IPS DF 19.7 (cell line): ENCODE measurements at places on chromosomes 5 and 9.

DNA sequence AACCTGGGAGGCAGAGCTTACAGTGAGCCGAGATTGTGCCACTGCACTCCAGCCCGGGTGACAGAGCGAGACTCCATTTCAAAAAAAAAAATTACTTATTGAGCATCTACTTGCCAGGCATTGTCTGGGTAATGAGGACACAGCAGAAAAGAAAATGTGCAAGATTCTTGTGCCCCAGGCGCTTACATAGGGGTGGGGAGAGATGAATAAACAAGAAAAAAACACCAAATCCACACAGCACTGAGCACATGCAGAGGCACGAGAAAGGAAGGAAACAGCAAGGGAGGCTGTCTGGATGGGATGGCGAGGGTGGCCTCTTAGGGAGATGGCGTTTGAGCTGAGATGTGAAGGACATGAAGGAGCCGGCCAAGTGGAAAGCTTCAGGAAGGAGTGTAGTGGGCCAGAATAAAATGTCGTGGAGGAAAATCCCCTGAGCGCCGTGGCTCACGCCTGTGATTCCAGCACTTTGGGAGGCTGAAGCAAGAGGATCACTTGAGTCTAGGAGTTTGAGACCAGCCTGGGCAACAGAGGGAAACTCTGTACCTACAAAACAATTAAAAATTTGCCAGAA, 13.9 kb downstream of the DYNC2I2 start:
- no peak for DNase-seq

DNA sequence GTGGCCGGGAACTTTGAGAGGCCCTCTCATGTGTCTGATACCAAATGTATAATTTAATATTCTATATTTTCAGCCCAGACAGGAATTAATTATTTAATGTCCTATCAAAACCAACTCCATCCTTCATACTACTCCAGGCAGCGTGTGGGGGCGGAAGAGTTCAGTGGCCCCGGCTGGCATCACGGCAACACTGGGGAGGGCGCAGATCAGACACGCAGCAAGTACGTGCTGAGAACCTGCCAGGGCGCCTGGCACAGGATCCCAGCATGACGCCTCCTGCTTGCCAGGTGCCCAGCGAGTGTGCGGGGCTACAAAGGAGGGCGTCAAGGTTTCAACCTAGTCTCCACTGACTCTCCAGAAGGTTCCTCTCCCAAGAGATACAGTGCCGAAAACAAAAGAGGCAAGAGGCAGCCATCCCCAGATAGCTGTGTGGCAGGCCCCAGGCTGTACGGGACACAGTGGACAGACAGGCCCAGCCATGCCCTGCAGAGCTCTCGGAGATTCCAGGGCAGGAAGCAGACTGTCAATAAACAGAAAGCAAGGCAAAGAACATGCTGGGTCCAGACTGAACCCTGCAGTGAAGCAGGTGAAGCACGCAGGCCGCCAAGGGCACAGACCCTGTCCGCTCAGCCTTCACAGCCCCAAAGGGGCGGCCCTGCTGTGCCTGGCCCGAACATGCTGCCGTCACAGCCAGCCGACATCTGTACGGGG, 110.3 kb downstream of the VAV2 start:
- DNase-seq, result no peak

- DNase-seq, result no peak
These were observed 128.4 kb downstream of the MAST4 start for GRCh38 chr5:66724349-66725139.

DNA sequence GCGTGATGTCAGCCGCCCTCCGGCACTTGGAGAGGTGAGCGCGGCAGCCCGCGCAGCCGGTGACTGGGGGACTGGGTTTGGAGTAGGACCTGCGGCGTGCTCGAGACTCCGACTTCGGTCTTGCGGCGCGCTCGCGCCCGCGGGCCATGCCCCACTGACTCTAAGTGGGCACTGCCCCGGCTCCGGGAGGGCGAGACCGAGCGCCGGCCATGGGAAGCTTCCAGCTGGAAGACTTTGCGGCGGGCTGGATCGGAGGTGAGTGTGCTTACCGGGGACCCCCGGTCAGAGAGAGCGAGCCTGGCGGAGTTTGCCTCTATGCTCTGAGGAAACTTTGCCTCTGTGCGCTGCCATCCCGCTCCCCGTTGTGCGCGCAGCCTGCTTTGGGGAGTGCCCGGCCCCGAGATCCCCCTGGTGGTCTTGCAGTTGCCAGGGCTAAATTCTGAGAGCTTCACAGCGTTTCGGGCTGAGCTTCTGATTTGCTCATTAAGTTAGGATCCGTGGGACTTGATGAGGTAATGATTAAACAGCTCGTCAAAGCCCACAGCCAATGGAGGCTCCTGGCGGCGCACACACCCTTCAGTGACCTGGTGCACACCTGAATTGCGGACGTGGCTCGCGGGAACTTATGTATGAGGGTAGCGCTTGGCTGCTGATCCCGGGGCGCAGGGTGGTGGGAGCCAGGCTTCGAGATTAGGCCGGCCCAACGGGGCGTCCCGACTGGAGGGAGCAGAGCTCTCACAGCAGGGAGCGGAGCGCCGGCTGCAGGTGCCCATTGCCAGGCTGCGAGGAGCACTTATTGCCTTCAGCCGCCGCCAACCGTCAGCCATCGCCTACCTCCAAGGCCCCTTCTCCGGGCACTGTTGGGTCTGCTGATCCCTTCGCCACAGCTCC, at the start of gene SLC25A48:
Gene SLC25A48 (plus strand): TSS at position 25 of the 891 bp plus-strand sequence. CDS start 185 bp downstream, at position 210.
- peak; percentile 74 for DNase-seq

GRCh38 chr5:161925960-161926359, 78.0 kb downstream of the GABRA1 start:
- DNase-seq, result no peak

DNA sequence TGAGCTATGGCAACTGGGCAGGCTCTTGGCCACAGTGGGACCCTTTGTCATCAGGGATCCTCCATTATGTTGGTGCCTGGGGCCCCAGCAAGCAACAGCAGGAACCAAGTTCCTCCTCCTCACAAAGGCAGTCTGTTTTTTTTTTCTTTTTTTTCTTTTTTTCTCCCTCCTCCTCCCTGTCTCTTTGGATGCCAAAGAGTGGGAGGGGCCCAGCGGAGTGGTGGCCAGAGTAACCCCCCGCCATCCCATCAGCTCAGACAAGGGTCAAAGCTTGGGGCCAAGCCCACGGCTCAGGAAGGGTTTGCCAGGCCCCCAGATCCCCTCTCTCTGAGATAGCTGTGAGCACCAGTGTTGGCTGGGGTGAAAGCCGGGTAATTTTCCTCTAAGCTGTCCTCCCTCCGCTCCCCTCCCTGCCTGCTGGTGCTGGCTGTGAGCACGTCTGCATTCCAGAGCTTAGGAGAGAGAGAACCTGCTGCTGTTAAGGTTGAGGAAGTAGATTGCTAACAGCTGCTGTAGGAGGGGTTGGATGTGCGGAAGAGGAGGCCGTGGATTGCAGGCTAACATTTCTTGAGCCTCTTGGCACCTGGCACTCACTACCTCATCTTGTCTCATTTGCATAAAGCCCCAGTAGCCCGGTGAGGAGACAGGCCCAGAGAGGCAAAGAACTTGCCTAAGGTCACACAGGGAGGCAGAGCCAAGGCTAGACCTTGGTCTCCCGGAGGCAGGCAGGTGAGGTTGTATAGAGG, 21.2 kb downstream of the GSN start:
- no peak for DNase-seq

GRCh38 chr5:97131139-97131710, 11.2 kb downstream of the LIX1 start:
- DNase-seq, result no peak

DNA sequence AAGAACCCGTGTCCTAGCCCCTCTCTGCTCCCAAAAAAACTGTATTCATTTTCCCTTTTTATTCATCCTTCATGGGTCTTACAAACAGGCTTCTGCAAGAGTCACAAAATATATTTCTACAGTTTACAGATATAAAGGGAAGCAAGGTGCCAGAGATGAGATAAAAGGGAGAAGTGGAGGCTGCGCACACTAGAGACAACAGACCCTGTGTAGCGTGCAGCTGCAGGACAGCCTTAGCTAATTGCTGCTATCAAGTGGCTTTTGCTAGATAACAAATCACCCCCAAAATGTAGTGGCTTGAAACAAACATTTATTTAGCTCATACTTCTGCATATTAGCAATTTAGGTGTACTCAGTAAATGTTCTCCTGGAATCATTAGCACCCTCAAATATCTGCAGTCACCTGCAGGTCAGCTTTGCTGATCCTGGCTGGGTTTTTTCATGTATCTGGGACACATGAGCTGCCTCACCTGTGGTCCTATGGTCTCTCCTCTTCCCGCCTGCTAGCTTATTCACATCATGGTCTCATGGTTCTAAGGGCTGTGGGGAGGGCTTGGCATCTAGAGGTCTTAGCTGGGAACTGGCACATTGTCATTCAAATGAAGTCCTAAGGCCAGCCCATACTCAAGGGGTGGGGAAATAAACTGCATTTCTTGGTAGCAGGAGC, 29.4 kb downstream of the ARHGEF37 start:
- DNase-seq, result no peak

DNA sequence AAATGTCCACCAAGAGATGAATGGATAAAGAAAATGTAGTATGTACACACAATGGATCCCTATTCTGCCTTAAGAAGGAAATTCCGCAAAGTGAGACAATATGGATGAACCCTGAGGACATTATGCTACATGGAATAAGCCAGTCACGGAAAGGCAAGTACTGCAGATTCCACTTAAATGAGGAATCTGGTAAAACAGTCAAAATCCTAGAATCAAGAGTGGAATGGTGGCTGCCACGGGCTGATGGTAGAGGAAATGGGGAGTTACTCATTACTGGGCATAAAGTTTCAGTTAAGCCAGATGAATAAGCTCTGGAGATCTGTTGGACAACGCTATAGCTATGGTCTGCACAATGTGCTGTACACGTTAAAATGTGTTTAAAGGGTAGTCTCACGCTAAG, 47.2 kb downstream of the STK10 start:
- DNase-seq, result no peak

DNA sequence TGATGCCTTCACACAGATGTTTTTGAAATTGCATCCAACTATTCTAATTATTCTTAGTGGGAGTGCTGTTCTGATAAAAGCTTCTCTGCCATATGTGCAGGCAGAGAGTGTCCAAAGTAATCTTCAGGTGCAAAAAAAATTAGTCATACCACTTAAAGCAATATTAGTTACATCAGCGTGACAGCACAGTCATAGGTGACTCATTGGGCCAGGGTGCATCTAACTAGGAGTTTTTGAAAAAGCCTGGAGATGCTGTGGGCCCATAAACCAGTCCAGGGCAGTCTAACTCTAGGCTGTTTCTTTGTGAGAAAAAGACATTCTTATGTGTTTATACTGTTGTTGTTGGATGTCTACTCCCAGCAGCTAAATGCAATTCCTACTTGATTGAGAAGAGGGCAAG, 33.0 kb upstream of the C6 start:
- no peak for DNase-seq

GRCh38 chr5:165859251-165859650, 2353.8 kb downstream of the MAT2B start:
- no peak for DNase-seq

DNA sequence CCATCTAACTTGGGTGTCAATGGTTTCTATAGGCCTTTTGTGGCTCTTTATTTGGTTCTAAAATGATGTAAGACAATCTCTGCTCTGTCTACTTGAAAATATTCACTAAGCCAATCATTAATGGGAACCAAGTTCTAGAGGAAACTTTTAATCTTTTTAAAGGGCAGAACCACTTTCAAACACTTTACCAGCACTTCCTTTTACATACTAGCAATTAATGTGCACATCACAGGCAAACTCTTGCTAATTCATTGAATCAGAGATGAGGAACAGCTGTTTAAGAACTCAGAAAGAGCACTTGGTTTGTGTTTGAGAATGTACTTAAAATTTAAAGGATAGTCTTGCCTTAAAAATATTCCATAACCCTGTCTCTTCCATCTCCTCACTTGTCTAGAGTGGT, 83.4 kb downstream of the PAPPA start:
- DNase-seq, result no peak
